Cardiac muscle cell (in vitro differentiated cells and primary cell): ENCODE measurements at places on chromosomes 6 and 20. TPM values are rescaled to one million over a fixed set of nuclear protein-coding genes. Genes with fewer than 3 reads are reported as not detected.

- no peak for DNase-seq
- H3K27me3 ChIP-seq = no peaks in the 10 kb centered on the region
- no peaks in the 10 kb centered on the region for H3K36me3 ChIP-seq
- H3K27ac ChIP-seq = no peak overlapping the region
These were observed 385.3 kb upstream of the SOX4 start for GRCh38 chr6:21208081-21208795.

- no peak overlapping the region for H3K4me3 ChIP-seq
- no peaks in the 10 kb centered on the region for H3K36me3 ChIP-seq
- no peaks in the 10 kb centered on the region for H3K27me3 ChIP-seq
- DNase-seq = no peak
These were observed 172.8 kb downstream of the LINC00237 start for GRCh38 chr20:20933142-20933958.

DNA sequence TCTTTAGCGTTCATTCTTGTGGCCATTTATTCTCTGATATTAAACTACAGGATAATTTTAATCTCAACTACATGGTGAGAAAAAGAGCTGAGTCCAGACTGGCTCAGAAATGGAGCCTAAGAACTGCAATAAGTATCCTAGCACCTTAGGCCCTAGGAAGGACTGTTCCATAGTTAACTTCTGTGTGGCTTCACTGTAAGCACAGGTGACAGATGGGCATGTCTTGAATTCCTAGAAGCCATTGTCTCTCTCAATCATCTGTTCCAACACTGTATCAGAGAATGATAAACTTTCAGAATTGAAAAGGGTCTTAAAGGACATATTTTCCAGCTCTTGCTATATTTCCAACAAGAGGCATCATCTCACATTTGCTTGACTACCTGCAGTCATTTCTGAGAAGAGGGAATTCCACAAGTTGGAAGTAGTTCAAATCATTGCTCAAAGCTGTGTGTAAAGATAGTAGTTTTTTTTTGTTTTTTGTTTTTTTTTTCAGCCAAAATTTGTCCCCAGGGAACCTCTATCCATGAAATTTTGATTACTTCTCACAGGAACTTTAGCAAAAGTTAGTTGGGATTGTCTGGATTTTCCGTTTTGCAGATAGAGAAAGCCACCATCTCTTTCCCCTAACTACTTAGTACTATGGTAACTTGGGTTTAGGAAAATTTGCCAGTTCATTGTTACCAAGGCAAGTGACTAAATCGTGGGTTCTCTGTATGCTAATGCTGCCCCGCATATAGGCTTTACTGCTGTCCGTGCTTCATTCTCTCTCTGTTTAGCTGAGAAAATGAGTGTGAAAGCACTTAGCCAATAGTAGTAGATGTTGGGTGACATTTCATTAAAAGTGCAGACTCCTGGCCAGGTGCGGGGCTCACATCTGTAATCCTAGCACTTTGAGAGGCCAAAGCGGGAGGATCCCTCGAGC, 47.2 kb downstream of the KCNS1 start:
- H3K4me3 ChIP-seq = no peak overlapping the region
- no peaks in the 10 kb centered on the region for H3K36me3 ChIP-seq
- peaks cover 10% of the 10 kb centered on the region for H3K4me1 ChIP-seq
- no peak for DNase-seq
- H3K27me3 ChIP-seq = no peaks in the 10 kb centered on the region
- H3K27ac ChIP-seq = peak overlapping the region; percentile 73

DNA sequence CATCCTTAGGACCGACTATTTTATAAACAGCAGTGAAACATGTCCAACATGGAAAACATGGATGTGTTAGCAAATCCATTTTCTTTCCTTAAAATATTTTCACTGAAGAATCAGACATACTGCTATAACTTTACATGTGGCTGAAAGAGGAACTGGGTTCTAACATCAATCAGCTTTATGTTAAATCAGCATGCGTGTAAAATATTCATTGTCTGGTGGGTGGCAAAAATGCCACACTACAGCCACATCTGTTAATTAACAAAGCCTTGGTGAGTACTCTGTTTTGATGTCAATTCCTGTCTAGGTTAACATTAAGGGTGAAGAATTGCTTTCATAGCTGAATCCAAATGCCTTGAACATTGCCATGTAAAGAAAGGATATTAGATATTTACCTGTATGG, 222.6 kb upstream of the CEP162 start:
- no peaks in the 10 kb centered on the region for H3K36me3 ChIP-seq
- no peak overlapping the region for H3K4me3 ChIP-seq
- H3K27ac ChIP-seq = no peak overlapping the region
- no peak for DNase-seq

DNA sequence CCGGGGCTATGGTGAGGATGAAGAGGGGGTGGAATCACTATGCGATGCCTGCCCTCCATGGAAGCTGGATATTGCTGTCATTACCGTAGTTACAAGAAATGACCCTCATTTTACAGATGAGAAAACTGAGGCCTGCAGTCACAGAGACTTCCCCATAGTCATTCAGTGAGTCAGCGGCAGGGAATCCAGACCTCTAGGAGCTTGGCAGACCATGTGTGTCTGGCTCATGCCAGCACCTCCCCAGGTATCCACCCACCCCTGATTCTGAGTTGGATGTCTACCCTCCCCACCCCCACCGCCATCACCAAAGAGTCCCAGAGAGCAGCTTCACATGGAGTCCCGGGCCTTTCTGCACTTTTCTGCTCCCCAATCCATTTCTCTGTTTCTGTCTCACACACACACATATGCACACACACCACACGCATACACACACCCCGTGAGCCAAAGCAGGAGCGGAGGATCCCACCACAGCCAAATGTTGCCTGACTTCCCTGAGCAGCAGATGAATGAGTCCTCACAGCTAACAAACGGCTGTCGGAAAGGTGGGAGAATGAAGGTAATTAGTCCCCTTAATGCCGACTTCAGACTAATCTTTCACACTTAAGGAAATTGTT, 24.8 kb downstream of the CDH22 start:
- no peak overlapping the region for H3K27ac ChIP-seq
- no peak overlapping the region for H3K4me3 ChIP-seq
- no peaks in the 10 kb centered on the region for H3K36me3 ChIP-seq

DNA sequence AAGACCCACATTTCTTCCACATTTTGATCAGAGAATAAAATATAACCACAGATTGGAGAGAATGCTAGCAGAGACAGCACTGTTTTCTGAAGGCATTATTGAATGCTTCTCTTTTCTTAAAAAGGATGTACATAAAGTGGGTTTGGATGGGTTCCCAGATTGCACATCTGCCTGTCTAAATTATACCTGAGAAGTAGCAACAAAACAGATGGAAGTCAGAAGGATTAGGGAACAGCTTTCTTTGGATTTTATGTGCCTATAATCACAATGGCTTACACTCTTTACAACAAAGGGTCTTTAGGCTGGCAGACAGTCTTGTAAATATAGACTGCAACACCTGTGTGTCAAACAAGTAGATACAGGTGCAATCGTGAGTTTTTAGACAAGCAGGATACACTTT, 622.2 kb upstream of the MANEA start:
- H3K36me3 ChIP-seq = no peaks in the 10 kb centered on the region
- H3K4me3 ChIP-seq = no peak overlapping the region
- H3K27me3 ChIP-seq = no peaks in the 10 kb centered on the region
- no peaks in the 10 kb centered on the region for H3K4me1 ChIP-seq

- H3K4me3 ChIP-seq = no peak overlapping the region
- no peak for DNase-seq
- no peaks in the 10 kb centered on the region for H3K36me3 ChIP-seq
- peaks cover 7% of the 10 kb centered on the region for H3K4me1 ChIP-seq
- no peaks in the 10 kb centered on the region for H3K27me3 ChIP-seq
These were observed 969.9 kb upstream of the CITED2 start for GRCh38 chr6:140344142-140344913.

DNA sequence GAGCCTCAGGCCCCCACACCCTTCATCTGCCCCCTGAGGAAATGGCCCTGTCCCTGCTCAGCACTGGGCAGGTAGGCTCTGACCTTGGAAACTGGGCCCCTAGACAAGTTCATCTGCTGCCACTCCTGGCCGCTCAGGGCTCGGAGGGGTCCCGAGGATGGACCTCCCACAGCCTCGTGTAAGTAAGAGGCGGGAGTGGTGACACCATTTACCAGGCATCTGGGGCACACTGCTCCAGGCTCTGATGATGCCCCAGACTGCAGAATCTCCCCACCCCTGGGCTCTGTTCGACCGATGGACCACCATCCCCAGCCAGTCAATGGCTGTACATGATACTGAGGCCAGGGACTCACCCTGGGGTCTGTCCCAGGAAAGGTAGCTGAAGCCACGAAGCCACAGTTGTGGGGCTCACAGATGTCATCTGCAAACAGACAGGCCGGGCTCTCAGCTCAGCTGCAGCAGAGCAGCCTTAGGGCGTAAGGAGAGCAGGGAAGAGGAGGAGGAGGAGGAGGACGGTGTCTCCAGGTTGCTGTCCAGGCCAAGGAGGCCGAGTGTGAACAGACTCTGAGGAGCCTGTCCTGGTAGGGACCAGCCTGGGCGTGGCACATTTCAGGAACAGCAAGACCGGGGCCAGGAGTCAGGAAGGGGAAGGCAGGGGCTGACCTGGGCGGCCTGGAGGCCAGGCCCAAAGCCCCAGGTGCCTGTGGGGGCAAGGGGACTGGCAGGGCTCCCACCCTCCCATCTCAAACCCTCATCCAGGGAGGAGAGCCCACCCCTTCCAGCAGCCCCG, 300.4 kb downstream of the TAF4 start:
- H3K4me1 ChIP-seq = no peaks in the 10 kb centered on the region
- no peaks in the 10 kb centered on the region for H3K27me3 ChIP-seq
- H3K36me3 ChIP-seq = no peaks in the 10 kb centered on the region

DNA sequence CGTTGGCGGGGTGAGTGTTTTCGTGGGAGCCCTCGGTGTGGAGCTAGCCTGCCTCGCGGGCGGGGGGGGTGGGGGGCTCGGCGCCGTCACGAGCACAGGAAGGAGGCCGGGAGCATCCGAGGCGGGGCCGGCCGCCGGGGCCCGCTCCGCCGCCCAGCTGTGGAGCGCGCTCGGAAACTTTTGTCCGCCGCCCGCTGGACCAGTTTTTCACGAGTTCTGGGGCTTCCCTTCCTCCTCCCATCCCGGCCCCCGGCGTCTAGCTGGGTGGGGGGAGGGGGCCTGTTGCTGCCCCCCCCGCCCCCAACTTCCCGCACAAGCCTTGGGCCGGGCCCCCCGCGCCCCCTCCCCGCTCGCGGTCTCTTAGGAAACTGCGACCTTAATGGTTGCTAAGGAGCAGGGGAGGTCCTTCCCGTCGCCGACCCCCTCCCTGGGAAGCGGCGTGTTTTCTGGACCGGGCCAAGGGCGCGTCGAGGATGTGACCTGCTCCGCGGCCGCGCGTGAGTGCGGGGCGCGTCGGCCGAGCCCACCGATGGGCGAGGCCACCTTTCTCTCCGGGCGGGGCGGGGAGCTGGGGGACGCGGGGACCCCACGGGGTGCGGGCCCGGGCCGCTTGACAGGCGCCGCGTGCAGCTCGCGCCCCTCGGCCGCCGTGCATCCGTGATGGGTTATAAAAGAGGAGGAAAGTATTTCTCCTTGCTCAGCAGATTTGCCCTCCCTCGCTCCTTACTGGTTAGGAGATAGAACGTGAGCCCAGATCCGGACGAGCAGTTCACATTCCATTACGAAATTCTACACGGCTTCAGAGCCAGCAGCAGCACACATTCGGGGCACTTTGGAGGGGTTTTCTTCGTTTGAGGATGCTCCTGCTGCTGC, 1.4 kb downstream of the RREB1 start:
- H3K36me3 ChIP-seq = no peaks in the 10 kb centered on the region
- peak; percentile 74 for DNase-seq
- no peaks in the 10 kb centered on the region for H3K27me3 ChIP-seq
- H3K4me1 ChIP-seq = peaks cover 41% of the 10 kb centered on the region
- peak overlapping the region; percentile 89 for H3K4me3 ChIP-seq

DNA sequence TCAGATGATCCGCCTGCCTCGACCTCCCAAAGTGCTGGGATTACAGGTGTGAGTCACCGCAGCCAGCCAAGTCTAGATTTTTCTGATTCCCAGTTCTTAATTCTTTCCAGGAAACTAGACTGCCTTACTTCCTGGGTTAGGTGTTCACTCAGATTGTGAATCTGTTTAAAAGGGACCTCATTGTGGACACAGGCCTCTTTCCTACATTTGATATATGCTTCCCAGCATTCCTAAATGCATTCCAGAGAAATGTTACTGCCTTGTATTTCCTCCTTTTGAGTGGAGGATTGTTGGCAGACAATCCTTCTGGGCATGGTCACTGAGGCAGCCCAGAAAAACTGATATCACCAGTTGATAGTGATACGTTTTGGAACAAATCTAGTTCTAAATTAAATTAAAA, 15.7 kb downstream of the TMEM181 start:
- DNase-seq = peak; percentile 11
- H3K27ac ChIP-seq = peak overlapping the region; percentile 66
- no peak overlapping the region for H3K4me3 ChIP-seq
- peaks cover 18% of the 10 kb centered on the region for H3K4me1 ChIP-seq

GRCh38 chr20:23606652-23607049, 934 bp upstream of the CST9 start:
- H3K4me1 ChIP-seq = no peaks in the 10 kb centered on the region
- no peak overlapping the region for H3K4me3 ChIP-seq
- H3K36me3 ChIP-seq = no peaks in the 10 kb centered on the region

DNA sequence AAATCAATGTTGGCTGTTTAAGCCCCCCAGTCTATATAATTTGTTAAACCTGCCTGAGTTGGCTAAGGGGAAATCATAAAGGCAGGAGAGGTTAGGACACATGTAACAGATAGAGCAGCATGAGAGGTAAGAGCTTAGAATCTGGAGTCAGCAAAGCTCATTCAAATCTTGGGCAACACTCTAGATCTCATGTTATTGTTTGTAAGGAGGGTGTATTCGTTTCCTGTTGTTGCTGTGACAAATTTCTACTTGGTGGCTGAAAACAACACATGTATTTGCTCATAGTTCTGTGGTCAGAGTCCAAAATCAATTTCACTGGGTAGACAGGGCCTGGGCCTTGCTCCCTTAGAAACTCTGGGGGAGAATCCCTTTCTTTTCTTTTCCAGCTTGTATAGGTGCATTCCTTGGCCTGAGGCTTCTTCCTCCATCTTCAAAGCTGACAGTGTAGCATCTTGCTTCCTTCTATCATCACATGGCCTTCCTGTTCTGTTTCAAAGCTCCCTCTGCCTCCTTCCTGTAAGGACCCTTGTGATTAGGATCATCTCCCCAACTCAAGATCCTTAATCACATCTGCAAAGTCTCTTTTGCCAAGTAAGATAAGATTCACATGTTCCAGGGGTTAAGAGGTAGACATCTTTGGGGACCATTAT, 4.4 kb downstream of the LY86 start:
- no peak overlapping the region for H3K4me3 ChIP-seq
- H3K27ac ChIP-seq = no peak overlapping the region
- no peaks in the 10 kb centered on the region for H3K27me3 ChIP-seq
- H3K36me3 ChIP-seq = no peaks in the 10 kb centered on the region

GRCh38 chr6:84428300-84428907, 201.0 kb upstream of the CEP162 start:
- H3K36me3 ChIP-seq = no peaks in the 10 kb centered on the region
- no peak overlapping the region for H3K27ac ChIP-seq
- H3K4me1 ChIP-seq = no peaks in the 10 kb centered on the region
- DNase-seq = peak; percentile 75

GRCh38 chr20:21105429-21106170, 558 bp downstream of the LINC00237 start:
- no peaks in the 10 kb centered on the region for H3K36me3 ChIP-seq
- H3K27me3 ChIP-seq = peaks cover 96% of the 10 kb centered on the region
- peak overlapping the region; percentile 10 for H3K4me3 ChIP-seq
- H3K27ac ChIP-seq = no peak overlapping the region

FAM209A gene
- total RNA-seq = not detected in 2 replicates

SUPT3H gene
- total RNA-seq = 8.0 and 12.4 TPM in 2 replicates

SPATA25 gene
- total RNA-seq = 35.9 and 42.8 TPM in 2 replicates

PPIL6 gene
- 4.1 and 7.3 TPM in 2 replicates for total RNA-seq

MAS1 gene
- total RNA-seq = not detected in 2 replicates

LTV1 gene
- 10.0 and 11.0 TPM in 2 replicates for total RNA-seq
